ENCODE measurements at places on chromosomes 1 and 21. TPM values are rescaled to one million over a fixed set of nuclear protein-coding genes. Genes with fewer than 3 reads are reported as not detected.

MFSD2A gene
- total RNA-seq, result 0.69 TPM

NPHS2 gene
- not detected for total RNA-seq

CLIC4 gene
- 130 TPM for total RNA-seq

NIBAN1 gene
- total RNA-seq, result 58.6 TPM

CRYAA gene
- not detected for total RNA-seq

FMO2 gene
- total RNA-seq, result 1.3 TPM

COL24A1 gene
- 0.63 TPM for total RNA-seq

HRNR gene
- total RNA-seq, result not detected

LMX1A gene
- not detected for total RNA-seq

SMCP gene
- not detected for total RNA-seq

IL20 gene
- total RNA-seq, result not detected

NID1 gene
- 40.4 TPM for total RNA-seq

AMPD1 gene
- total RNA-seq, result not detected

CLIC6 gene
- total RNA-seq, result 0.16 TPM

PODN gene
- 51.2 TPM for total RNA-seq

DHRS3 gene
- 152 TPM for total RNA-seq

A3GALT2 gene
- total RNA-seq, result not detected

BLACAT1 gene
- not detected for total RNA-seq

TEX38 gene
- not detected for total RNA-seq

ICOSLG gene
- 0.16 TPM for total RNA-seq

LCE1C gene
- not detected for total RNA-seq

DIRAS3 gene
- 5.2 TPM for total RNA-seq

OR2T33 gene
- total RNA-seq, result not detected

ZBED6 gene
- total RNA-seq, result 4.4 TPM

CZIB gene
- total RNA-seq, result 62.3 TPM
